ENCODE measurements at places on chromosomes 1 and 21.

DNA sequence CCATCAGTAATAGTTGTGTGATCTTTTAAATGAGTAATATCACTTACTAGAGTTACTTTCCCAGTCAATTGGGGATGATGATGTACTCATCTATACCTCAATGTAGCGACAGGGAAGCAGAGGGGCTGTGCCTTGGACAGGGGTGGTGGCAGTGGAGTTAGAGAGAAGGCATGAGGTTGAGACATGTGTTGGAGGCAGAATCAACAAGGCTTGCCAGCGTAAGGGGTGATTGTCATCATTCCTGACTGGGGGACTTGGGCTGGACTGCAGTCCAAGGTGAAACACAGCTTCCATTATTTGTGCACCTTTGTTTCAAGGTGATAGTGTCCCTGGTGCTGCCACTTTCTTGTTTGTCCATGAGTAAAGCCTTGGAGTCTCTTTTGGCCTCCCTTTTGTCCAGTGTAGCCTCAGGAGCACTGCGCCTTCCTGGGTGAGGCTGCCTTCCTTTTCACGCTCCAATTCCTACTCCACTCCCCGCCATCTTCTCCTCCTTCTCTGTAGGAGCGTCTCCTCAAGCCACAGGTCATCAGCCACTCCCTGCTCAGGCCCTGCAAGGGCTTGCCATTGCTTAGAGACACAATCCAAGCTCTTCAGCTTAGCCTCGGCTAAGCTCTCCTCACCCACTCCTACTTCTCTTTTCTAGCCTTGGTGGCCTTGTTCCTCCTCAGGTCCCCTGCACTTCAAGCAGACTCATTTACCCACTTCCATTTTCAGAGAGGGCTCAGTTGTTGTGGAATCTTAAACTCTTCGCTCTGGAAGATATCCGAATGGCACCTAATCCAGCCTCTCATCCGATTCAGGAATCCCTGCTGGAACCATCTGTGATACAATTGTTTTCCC is 77.6 kb upstream of the CD34 start:
- no peak for DNase-seq

- DNase-seq, result peak; percentile 7
Measured at GRCh38 chr1:108000620-108001111, 35.7 kb upstream of the VAV3 start.

- DNase-seq, result no peak
Measured at GRCh38 chr1:27152004-27152828, 2.7 kb downstream of the SLC9A1 start.

GRCh38 chr1:162942916-162943559 is 82.1 kb upstream of the CCDC190 start:
- peak; percentile 27 for DNase-seq

GRCh38 chr1:60133000-60133673 is 59.6 kb upstream of the C1orf87 start:
- DNase-seq, result no peak

GRCh38 chr1:10897321-10897980 is 101.0 kb upstream of the CASZ1 start:
- no peak for DNase-seq

DNA sequence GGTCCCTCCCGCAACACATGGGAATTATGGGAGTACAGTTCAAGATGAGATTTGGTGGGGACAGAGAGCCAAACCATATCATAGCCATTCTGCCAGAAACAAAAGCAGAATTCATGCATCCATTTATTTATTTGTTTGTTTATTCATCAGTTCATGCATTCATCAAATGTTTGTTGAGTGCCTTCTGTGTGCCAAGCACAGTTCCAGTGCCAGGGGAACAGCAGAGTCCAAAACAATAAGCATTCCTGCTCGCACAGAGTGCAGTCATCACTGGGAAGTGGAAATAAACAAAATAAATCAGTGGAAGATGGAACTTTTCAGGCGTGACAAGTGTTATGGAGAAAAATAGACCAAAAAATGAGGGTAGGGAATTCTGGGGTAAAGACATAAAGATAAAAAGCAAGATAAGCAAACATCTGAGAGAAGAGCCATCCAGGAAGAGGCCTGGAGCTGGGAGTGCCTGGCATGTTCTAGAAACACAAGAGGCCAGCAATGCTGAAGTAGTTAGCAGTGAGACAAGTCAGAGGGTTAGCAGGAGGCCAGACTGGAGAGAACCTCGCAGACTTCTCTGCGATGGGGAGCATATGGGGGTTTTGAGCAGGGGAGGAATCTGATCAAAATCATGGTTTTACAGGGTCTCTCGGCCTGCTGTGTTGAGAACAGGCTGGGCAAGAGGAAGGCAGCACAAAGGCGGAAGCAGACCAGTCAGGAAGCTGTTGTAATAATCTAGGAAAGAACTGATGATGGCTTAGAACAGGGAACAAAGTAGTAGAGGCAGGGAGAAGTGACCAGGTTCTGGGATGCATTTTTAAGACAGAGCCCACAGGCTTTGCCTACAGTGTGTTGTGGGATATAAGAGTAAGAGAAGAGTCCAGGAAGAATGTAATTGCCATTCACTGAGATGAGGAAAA is 113.2 kb downstream of the GLUL start:
- DNase-seq, result no peak

DNA sequence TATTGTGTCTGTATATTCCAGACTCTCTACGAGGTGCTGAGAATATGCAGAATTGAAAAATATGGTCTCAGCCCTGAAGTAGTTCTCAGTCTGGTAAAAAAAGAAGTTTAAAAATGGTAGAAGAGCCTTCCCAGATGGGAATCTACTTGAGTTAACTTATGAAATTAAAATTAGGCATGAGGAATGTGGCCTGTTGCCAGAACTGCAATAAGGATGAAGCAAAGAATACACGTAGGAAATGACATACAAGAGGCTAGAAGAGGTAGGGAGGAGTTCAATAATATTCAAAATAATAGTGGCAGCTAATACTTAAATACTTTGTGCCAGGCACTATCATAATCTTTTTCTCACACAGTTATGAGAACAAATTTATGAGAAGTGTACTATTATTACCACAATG is 6.3 kb downstream of the ASPM start:
- DNase-seq, result no peak

DNA sequence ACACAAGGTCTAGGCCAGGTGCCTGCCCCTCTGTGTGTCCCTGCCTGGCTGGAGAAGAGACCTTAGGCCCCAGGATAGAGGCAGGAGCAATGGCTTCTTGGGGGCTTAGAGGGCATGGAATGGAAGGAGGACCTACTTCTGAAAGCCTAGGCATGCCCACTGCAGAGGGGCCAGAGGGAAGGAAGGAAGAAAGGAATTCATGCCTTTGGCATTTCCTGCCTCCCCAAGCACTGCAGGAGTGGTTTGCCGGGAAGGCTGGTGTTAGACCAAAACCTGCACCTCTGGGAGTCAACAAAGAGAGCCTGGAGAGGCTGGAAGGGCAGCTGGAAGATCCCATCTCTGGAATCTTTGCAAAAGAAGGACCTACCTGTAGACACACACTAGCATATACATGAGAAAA is 50.7 kb upstream of the KCNE2 start:
- DNase-seq, result no peak

DNA sequence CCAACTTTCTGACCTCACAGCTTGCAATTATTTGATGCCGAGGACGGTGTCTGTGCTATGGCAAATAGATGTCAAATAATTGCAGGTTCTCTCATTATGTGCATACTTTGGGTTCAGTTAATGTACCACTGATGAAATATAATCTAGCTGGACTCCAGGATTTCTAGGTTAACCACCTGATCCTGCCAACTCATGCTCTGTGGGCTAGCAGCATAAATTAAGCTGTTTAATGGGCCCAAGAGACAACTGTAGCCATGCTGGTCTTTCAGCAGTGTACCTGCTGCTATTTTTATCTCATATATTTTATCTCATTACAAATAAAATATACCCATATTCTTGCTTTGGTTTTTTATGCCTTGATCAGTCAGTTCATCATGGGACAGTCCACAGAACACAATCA is 43.3 kb upstream of the HP1BP3 start:
- DNase-seq, result no peak

DNA sequence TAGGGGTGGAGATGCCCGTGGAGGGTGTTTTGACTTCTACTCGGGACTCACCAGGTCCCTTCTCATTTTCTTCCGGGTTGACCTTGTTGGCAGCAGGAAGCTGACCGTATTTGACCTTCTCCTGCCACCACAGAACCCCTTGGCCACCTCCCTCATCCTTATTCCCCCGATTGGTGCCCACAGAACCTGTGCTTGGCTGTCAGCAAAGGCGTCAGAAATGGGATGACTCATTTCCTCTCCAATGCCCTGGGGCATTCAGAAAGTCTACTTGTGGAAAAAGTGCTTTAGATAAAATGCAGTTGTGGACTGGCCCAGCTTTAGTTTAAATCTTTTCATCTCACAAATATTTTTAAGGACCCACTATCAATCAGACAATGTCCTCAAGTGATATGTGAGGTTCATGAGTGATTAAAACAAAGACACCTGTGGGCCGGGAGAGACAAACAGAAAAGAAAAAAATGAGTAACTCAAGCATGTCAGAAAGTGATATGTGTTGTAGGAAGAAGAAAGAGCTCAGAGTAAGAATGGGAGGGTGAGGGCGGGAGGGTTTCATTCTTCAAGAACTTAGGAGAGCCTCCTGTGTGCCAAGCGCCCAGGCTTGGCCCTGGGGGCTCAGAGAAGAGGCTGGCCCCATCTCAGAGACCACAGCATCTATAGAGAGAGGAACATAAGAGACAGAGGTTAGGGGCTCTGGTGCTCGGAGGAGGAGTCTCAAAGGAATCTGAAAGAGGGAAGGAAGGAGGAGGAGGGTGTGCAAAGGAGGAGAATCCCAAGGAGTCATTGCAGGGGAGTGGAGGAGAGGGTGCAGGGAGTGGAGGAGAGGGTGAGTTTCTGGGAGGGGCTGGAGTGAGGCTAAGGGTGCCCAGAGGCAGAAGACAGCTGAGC is 221.6 kb upstream of the VAMP3 start:
- DNase-seq, result no peak

DNA sequence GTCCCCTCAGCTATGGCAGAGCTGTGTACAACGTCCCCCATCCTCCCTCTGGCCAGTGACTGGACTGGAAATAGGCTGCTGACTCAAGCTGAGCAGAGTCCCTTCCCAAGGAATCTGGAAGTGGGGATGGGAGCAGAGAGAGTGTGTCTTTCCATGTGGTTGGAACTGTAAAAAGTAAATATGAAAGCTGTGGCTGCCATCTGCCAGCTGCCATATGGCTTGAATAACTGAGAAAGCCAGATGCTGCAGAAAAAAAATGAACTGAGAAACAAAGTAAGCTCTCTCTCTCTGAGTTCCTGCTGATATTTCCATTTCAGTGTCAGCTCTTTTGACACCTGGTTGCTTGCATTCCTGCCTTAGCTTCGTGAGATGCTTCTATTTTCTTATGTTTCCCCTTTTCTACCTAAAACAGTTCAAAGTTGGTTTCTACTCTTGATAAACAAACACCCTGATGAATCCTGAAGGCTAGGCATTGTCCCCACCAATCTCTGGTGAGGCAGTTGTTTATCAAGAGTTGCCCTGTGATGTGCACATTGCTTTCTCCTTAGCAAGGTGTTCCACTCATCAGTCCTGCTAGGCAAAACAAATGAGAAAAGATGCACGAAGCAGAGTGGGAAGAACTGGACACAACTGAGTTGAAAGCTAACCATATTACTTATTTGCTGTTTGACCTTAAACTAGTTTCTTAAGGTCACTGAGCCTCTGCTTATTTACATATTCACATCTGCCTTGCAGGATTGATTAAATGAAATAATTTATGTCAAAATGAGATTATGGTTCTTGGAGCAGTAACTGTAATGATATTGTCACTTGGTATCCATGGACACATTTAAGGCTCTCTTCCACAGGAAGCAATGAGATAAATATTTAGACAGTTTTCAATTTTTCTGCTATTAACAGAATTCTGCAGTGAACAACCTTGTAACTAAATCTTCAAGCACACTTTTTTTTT is 16.6 kb upstream of the DR1 start:
- DNase-seq, result no peak

DNA sequence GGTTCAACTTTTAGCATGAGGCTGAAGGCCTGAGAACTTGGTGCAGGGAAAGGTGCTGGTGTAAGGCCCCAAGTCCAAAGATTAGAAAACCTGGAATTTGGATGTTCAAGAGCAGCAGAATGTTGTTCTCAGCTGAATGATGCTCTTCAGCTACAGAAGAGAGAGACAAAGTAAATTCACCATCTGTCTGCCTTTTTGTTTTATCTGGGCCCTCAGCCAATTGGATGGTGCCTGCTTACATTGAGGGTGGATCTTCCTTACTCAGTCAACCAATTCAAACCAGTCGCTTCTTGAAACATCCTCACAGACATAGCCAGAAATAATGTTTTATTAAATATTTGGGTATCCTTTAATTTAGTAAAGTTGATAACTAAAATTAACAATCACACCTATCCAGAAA is 748.2 kb upstream of the ADAMTS5 start:
- DNase-seq, result no peak

DNA sequence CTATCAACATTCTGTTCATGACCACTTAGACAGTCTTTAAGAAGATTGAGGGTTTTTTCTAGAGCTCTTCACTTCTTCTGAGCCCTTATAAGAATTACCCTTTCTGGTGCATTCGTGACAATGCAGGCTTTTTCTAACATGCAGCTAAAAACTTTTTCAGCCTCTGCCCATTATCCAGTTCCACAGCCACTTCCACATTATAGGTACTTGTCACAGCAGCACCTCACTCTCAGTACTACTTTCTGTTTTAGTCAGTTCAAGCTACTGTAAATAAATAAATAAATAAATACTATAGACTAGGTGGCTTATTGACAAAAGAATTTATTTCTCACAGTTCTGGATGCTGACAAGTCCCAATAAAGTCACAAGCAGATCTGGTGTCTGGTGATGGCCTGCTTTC is 284.4 kb upstream of the PKN2 start:
- DNase-seq, result no peak

DNA sequence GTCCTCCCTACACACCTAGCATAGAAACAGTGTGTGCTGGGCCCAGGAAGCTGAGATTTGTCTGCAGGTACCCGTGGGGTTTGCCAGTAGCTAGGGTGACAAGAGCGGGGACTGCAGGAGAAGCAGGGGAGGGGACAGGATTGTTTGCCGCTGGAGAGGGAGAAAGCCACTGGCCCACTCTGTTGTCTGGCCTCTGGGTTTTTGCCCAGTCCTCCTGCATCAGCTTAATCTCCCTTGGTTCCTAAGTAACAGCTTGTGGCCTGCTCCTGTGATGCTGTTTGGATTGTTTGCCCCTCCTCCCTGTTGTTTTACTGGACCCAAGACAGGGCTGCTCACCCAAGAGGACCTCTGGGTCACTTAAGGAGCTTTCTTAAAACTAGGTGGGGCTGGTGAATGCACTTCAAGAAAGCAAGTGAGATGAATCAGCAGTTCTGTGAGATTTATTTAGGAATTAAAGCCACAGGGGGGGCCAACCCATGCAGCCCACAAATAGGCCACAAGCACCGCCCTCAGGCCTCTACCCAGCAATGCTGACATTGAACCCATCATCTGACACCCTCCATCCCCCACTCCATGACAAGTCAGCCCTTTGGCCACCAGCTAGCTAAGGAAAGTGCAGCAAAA is 142.8 kb downstream of the ZZZ3 start:
- DNase-seq, result no peak

GRCh38 chr21:26140164-26140579 is 30.4 kb downstream of the APP start:
- no peak for DNase-seq

- no peak for DNase-seq
Measured at GRCh38 chr1:246404078-246404477, 103.0 kb downstream of the SMYD3 start.
